Activated T-cell treated with anti-CD3 and anti-CD28 coated beads, Interleukin-2, amount 50 U/mL, for 4 hours (primary cell): ENCODE measurements at places on chromosomes 6 and 20.

- no peak for DNase-seq
Observed at GRCh38 chr20:51767867-51768758, at the start of gene ATP9A. Gene ATP9A (minus strand): TSS chr20:51768390. CDS start chr20:51768369, 21 bp downstream.

- no peak for DNase-seq
Observed at GRCh38 chr6:38266921-38267354, 372.8 kb downstream of the BTBD9 start.

DNA sequence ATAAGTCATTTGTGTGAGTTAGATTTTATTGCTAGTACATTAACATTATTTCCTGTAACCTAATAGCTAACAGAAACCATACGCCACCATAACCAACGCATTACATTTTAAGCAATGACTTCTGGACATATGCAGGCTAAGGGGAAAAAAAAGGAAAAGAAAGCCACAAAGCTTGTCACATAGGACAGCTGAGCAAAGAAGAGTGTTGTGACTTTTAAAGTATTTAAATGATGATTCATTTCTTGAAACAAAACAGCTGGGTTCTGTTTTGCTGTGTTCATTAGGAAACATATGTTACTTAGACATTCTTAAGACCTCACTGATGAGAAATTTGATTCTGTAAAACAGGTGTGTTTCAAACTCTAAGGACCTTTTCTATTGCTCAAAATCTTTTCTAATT, 171.4 kb downstream of the COL9A1 start:
- no peak for DNase-seq

DNA sequence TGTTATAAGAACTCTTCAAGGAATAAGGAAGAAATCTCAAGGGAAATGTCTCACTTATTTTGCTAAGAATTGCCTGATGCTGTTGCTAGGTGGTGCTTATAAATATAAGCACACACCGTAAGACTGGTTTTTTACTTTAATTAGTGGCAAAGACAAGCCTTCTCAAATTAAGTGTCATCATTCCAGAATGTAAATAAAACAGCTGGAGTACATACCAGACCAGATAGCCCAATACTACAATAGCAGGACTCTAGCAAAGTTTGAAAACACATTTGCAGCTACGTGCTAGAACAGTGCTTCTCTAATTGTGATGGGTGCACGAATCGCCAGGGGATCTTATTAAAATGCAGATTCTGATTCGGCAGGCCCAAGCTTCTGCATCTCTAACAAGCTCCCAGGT, 6.8 kb downstream of the CNKSR3 start:
- no peak for DNase-seq

DNA sequence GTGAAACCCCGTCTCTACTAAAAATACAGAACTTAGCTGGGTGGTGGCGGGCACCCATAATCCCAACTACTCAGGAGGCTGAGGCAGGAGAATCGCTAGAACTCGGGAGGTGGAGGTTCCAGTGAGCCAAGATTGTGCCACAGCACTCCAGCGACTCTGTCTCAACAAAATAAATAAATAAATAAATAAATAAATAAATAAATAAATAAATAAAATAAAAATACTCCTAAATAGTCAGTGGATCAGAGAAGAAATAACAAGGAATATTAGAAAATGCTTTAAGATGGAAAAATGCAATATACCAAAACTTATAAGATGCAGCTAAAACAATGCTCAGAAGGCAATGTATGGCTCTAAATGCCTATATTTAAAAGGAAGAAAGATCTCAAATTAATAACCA, 39.0 kb upstream of the SASH1 start:
- no peak for DNase-seq

DNA sequence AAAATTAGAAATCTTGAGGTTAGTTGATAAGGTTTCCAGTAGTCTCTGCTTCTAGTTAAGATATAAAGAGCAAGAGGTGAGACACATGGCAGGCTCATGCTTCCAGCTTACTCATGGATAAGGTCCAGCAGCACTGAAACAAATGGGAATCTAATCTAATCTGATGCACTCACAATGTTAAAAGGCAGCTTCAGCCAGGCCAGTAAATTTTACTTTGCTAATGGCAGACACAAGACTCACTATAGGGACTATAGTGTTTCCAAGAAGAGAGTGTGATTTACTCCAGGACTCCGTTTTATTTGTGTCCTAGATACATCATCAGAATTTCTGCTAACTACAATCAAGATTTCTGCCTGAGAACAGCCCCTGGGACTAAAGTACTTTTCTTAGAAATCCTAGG, 324.8 kb downstream of the SMOC2 start:
- no peak for DNase-seq

GRCh38 chr6:166512567-166512966, 73.9 kb downstream of the RAMACL start:
- peak; percentile 41 for DNase-seq

DNA sequence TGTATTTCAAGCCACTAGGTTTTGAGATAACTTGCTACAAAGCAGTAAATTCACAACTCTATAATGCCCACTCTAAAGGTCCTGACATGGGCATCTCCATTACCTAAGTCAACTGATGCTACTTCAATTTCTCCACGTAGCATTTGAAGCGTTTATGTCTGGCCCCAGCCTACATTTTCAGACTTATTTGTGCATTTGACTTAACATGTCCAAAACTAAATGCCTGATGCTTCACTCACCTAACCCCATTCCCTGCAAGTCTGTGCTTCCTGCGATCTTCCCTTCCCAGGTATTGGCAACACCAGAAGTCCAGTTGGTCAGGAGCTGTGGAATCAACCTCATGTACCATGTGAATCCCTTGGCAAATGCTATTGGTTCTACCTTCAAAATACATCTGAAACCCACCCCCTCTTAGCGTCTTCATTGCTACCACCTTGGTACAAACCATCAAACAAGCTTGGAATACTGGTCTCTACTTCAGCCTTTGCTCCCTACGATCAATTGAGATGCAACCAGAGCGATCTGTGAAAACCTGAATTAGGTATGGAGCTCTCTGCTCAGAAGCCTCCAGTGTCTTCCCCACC, 12.8 kb upstream of the ZNFX1 start:
- DNase-seq = no peak
